ENCODE measurements at places on chromosomes 2 and 18. TPM values are rescaled to one million over a fixed set of nuclear protein-coding genes. Genes with fewer than 3 reads are reported as not detected.

UGT1A10 gene
- not detected for total RNA-seq

SOX11 gene
- 0.33 TPM for total RNA-seq

METAP1D gene
- total RNA-seq = 7.8 TPM

TSPYL6 gene
- total RNA-seq = not detected

SLC4A3 gene
- 4.7 TPM for total RNA-seq

AQP12A gene
- not detected for total RNA-seq

SGPP2 gene
- total RNA-seq = 1.3 TPM

KIAA2012 gene
- not detected for total RNA-seq

CREG2 gene
- total RNA-seq = not detected

SLC5A7 gene
- not detected for total RNA-seq
